ENCODE measurements at places on chromosomes 3 and 15. TPM values are rescaled to one million over a fixed set of nuclear protein-coding genes. Genes with fewer than 3 reads are reported as not detected.

The LDHAL6B gene
- not detected for total RNA-seq

The VPS33B gene
- 7.5 TPM for total RNA-seq

DNA sequence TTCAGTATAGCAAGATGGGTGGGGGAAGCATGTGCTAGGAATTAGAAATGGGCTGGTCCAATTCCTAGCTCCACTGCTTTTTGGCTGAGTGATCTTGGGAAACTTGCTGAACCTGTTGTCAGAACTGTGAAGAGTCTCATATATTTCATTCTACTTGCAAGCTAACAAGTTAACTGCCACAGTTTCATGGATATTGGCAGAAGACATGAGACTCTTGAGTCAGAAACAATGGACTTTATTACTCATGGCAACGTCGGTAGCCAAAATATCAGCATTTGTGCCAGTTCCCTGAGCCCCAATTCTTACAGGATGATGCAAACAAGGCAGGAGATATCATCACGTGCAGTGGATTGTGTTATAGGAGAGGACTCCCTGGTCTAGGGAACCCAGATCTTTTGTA, 26.6 kb upstream of the PLAAT1 start:
- DNase-seq = no peak

DNA sequence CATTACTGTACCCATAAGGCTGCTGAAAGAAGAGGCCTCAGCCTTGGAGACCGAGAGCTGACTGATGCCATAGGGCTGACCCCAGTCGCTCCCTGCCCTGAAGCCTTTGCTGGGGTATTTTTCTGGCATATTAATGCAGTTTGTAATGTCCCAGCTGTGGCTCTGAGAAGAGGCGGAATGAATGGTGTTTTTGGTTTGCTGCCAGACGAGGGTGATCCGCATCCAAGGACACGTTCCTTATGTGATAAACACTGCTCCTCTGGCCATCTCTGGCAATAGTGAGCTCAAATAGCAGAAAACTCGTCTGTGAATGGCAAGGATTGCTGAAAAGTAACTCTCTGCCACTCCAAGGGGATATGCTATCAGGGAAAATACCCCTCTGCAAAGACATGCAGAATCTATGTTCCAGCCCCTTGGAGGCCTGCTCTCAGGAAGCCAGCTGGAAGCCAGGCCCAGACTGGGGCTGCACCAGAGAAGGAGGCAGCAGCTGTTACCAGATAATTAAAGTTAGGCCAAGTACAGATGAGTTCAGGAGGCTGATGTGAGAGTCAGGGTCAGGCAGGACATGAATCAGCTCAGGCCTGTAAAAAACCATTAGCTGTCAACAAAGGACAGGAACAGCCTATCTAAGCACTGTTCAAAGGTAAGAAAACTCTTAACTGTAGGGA, 28.9 kb upstream of the KLHL6 start:
- DNase-seq = no peak

- no peak for DNase-seq
These were observed 112.5 kb upstream of the CADPS start for GRCh38 chr3:62987721-62988120.
